ENCODE measurements at places on chromosomes 1 and 21.
A peak's percentile ranks its signal among the peaks of the same experiment; 100 is the strongest.

GRCh38 chr1:93698329-93699048 is 16.9 kb upstream of the BCAR3 start:
- DNase-seq: no peak

DNA sequence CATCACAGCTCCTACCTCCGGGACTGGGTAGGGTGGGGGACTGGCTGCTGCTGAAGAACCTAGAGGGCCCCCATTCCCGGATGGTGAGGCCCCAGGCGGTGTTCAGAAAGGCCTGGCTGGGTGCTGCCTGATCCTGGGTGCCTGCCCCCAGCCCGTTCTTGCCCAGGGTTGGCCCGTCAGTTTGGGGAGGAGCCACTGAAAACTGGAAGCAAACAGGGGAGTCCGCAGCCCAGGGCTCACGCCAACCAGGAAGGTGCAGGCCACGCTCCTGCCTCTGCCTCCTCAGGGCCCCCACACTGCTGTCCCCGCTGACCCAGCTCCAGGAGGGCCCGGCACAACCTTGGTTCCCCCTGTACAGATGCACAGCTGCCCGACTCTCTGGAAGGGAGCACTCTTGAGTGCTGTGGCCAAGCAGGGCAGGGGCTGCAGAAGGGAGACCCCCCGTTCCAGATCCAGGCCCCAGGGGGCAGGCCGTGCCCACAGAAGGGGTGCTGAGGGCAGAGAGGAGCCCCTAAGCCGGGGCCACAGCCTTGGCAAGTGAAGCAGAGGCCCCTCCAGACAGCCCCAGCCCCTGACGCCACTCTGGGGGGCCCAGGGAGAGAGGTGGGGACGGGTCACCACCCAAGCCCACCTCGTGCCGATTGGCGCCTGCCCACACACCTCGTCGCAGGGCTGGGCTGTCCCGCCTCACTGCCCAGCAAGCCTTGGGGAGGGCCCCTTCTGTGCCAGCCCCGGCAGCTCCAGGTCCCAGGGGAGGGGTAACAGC is 5.5 kb downstream of the C1QTNF12 start:
- peak; percentile 19 for DNase-seq

GRCh38 chr1:222843469-222844410 is 28.9 kb downstream of the DISP1 start:
- no peak for DNase-seq

- no peak for DNase-seq
Measured at GRCh38 chr21:36965720-36966065, 776 bp downstream of the HLCS start.

GRCh38 chr1:228469413-228470162 is 17.6 kb upstream of the RNF187 start:
- no peak for DNase-seq

DNA sequence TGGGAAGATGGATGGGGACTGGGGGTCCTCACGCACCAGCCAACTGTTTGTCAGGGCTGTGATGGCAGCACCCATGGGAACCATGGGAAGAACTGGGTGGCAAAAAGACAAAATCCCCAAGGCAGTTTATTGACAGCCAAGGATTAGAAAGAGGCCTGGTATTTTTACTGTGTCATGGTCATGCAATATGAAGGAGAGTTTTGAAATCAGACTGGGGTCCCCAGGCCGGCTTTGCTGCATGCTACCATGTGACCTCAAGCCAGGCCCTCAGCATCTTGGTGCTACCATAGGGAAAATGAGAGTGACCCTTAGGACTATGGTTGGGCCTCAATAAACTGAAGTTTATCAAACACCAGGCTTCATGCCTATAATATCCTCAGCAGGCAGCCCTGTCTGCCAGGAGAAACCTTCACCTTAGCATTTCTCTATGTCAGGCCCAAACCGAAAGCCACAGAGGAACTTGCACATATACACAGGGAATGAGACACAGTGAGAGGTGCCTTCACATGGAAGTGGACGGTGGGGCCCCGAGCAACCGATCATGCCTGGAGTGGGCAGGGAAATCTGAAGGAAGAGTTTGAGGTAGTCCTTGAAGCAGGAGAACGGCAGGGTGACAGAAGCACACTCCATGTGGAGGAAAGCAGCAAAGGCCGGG is 203.2 kb downstream of the HIVEP3 start:
- no peak for DNase-seq

DNA sequence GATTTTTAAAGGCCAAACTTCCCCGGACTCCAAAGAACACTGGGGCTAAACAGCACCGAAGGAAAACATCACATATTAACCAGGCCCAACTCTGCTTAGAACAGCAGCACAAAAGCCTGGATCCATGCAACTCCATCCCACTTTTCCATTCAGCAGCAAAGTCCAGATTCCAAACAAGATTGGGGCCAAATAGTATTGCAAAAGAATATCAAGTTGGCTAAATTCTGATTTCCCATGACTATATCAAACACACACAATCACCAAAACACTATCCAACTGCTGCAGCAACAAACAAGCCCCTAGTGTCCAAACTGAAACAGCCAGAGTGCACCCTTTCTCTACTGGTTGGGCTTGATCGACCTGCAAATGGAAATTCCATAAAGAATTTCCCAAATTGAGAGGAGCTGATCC is 19.4 kb upstream of the TMEM125 start:
- DNase-seq: no peak

GRCh38 chr1:64983110-64983509 is 16.8 kb upstream of the JAK1 start:
- peak; percentile 76 for DNase-seq

- no peak for DNase-seq
Measured at GRCh38 chr1:37052120-37052519, 17.8 kb upstream of the GRIK3 start.

GRCh38 chr1:151763990-151764389 is 694 bp upstream of the MRPL9 start:
- DNase-seq: peak; percentile 2

- DNase-seq: no peak
Measured at GRCh38 chr1:53584777-53585107, 125.5 kb downstream of the DMRTB1 start.

- DNase-seq: no peak
Measured at GRCh38 chr1:184882957-184883815, 91.1 kb downstream of the NIBAN1 start.

DNA sequence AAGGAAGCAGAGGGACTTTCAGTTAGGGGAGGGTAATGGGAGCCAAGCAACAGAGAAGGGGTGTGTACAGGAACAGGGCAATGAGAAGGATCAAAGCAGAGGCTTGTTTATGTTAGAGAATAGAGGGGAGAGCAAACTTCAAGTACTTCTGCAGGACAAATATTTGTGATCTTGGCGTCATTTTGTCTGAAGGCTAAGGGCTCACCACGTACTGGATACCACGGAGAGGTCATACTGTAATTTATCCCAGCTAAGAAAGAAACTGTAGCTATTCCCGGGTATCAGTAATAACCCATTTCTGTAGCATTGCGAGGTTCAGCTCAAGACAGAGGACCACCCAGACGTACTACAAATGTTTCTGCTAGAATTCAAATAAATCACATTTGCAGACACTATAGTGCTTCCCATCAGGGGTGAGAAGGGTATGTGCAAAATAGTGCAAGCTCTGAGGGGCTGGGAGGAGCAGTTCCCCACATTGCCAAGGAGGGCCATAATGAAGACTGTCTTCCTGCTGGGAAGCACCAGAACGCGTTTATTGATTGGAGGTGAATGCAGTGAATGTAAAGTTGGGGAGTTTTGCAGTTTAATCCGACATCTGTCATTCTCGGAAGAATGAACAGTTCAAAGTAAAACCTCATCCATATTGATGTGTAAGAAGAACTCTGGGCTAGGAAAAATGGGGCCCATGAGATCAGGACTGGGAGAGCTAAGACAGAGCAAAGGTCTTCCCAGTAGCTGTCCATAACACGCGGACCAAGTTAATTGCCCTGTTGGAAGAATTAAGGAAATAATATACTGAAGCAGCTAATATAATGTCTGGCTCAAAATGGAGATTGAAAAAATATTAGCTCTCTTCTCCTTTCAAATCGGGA is 136.9 kb downstream of the RWDD3 start:
- DNase-seq: no peak

GRCh38 chr1:210272666-210273065 is 40.1 kb downstream of the SERTAD4 start:
- no peak for DNase-seq

DNA sequence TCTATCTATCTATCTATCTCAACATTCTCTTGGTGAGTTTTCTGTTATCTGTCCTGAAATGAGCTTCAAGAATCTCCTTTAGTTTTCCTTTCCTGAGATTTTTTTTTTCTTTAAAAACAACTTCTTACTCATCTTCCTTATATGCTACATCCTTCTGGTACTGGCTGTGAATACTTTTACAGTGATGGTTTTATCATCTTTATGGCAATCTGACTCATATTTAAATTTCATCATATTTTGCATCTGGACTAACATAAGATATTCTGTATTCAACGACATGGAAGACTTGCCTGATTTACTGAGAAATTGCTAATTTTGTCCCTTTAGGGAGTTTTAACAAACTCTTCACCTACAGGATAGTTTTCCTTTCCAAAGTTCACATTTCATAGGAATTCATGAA is 33.0 kb downstream of the PDE4B start:
- no peak for DNase-seq

DNA sequence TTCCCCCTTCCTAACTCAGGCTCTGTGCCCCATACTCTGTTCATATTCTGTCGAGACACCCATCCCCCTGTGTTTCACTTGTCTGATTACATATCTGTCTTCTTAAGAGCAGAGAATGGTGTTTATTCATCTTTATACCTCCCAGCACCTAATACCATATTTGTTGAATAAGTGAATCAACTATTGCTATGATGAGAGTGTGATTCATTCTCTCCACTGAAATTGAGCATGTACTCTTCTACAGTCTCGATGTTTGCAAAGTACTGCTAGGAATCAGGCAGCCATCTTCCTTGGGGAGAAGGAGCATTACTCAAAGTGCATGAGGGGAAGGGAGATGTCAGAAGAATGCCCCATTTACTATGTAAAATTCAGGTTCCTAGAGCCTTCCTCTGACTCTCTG is 27.0 kb downstream of the TBX15 start:
- no peak for DNase-seq

- DNase-seq: no peak
Measured at GRCh38 chr1:200737647-200738291, 924 bp upstream of the CAMSAP2 start.

DNA sequence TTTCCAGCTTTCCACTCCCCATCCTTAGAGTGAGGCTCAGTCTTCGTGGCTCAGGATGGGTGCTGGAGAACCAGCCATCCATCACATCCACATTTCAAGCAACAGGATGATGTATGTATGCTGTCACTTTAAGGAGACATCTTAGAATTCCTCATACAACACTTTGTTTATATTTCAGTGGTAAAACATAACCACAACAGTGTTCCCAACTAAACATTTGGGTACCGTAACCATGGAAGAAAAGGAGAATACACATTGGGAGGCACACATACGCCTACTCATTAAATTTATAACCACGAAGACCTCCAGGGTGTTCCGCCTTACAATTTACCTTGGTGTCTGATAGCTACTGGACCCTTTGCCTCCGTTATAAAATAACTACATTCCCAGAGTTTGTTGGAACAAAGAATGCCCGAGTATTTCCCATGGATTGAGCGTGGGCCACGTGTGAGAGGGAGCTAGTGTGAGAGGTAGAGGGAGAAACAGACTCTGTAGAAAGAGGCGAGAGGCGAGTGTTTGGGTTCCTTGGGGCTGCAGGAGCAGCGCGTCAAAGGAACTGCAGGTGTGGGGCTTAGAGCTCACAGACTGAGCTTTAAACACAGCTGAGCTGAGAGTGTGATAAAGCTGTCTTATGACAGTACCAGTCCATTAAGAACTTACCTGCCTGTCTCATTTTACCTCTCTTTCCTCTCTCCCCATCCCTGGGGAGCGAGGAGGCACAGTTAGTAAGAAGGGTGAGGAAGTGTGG is 111.5 kb upstream of the USP24 start:
- no peak for DNase-seq

DNA sequence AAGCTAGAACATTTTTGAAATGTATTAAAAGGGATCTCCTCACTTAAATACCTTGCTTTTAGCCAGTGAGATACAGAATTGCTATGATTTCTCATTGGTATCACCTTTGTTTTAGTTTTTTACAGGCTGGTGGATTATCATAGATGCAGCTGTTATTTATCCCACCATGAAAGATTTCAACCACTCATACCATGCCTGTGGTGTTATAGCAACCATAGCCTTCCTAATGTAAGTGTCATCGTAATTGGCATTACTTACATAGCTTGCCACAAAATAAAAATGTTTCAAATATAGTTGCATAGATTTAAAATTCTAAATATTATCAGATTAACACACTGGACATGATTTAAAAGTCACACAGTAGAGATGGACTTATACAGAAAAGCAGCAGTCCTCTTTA is 4.7 kb downstream of the TMEM50A start:
- DNase-seq: no peak

DNA sequence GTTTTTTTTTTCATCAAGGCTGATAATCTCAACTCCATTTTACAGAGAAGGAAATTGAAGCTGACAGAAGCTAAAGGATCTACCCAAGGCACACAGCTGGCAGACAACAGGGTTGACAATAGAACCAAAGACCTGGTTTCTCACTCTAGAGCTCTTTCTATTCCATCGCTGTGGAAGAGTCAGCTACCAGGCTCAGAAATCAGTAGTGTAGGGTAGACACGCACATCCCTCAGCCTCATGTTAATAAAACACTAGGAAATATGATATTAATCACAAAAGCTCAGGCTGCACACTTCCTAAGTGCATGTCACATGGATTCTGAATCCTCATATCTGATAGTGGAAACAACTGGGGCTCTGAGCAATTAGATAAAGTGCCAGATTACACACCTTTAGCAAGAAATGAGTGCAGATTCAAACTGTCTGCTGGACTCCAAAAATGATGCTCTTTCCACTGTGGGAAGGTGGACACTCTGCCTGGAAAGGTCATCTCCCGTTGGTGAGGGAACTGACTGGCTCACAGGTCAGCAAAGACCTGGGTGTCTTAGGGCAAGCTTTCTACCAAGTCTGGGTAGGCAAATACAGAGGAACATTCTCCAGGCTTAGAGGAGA is 139.1 kb downstream of the TGFBR3 start:
- DNase-seq: no peak

DNA sequence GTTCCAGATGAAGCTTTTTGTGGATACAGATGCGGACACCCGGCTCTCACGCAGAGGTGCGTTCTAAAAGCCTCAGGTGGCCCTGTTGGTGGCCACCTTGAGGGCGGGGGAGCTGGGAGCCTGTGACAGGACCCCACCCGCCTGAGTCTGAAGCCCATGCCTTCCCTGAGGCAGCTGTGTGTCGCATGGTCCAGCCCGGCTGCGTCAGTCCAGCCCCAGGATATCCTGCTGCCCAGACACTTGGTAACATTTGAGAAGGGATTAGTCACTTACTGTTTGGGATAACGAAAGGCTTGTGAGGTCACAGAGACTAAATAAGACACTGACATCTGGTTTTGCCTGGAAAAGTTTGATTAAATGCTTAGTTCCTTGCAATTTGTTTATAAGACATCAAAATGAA is 68.9 kb downstream of the UCK2 start:
- DNase-seq: no peak

- no peak for DNase-seq
Measured at GRCh38 chr1:232793944-232794343, 11.3 kb upstream of the MAP10 start.

- DNase-seq: no peak
Measured at GRCh38 chr1:200665861-200666260, 3.8 kb downstream of the DDX59 start.
